Astrocyte of the cerebellum (primary cell): ENCODE measurements at places on chromosomes 7 and 10.

DNA sequence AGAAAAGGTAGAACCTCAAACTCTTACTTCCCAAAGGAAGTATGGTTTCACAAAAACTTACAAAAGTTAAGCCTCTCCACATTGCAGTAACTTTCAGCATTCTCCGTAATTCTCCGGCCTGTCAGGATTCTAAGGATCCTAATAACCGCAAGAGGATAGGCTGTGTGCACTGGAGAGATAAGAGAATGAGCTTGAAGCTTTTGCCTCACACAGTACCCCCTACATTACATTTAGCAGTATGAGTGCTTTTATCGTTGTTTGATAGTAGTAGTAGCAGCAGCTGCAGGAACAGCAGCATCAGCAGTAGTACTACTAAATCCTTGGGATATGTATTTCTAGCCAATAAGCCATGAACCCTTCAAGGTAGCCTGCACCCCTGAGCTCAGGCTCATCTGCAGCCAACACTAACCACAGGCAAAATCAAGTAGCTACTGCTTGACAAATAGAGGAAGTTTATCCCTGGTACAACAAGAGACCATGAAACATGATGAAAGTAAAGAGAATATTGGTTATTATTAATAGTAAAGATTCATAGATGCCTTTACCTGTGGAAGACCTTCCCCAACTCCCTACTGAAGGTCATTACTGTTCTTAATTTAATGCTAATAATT, 222.6 kb upstream of the CNTNAP2 start:
- no peak for DNase-seq

DNA sequence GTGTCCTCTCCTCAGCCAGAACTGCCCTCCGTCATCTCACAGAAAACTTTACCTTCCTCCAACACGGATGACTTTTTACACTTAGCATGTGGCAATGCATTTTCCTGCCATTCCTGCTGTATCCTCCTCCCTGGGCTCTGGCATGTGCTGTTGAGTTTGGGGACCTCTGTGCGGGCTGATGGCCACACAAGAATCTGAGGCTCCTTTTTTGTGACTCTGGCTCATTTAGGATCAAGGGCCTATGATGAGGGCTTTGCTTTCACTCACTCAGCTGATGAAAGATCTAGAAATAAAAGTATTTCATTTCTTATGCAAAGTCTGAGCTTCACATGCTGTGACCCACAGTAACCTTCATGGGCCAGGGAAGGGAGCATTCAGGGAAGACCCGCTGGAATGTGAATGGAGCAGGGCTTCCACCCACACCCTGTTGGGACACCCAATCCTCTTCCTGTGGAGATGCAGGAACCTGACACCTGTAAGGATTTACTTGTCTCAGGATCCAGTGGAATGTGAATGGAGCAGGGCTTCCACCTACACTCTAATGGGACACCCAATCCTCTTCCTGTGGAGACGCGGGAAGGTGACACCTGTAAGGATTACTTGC, 500.3 kb upstream of the MKI67 start:
- DNase-seq: no peak

DNA sequence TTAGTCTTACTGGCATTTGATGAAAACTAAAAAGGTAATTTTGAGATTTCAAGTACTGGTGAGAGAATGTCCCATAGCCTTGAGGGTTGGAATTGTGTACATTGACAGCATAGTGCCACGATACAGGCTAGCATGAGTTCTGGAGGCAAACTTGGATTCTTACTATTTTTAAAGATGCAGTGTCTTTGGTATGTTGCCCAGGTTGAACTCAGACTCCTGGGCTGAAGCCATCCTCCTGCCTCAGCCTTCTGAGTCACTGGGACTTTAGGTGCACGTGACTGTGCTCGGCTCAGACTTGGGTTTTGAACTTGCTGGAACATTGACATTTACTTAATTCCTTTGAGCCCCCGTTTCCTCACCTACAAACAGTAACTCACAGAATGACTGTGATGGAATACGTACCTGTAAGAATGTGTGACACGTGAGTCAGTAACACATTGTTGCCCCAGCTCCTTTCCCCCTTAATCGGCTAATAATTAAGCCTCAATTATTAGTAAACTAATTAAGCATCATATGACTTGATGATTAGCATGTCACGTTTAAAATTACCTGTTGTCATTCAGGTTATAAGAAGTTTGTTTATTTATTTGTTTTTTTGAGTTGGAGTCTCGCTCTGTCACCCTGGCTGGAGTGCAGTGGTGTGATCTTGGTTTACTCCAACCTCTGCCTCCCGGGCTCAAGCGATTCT, 10.6 kb downstream of the DNAJB6 start:
- peak; percentile 77 for DNase-seq

DNA sequence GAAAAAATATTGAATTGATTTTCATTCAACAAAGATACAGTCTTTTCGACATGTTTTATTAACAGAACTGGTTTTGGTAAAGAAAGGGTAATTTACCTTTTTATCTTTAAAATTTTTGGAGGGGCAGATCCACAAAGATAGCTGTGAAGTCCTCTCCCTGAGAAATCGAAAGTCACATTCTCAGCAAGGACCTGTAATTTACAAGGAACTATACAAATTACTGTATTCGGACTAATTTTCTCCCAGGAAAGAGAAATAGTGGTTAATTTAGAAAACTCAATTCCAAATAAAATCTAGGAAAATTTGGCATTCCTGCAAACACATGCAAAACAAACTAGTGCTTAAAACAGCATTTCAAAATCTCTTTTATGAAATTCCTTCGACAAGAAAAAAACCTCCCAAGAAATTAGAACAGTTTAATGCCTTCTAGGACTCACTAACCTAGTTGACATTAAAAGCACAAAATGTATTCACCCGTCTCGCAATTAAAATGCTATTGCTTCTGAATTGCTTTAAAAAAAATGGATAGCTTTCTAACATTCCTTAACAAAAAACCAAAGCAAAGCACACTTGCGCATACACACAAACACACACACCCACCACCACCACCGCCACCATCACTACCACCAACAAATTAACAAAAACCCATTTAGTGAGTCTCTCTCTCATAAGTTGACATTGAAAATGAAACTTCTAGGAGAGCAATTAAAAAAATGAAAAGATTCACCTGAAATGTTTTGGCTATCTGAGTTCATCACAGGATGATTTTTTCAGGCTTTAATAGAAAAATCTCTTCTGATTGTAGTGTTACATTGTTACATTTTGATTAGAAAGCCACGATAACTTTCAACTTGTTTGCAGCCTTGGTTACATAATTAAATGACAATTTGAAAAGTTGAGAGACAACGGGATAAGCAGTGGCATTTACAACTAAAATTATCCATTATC, 4.0 kb upstream of the NKX2-3 start:
- DNase-seq: no peak

DNA sequence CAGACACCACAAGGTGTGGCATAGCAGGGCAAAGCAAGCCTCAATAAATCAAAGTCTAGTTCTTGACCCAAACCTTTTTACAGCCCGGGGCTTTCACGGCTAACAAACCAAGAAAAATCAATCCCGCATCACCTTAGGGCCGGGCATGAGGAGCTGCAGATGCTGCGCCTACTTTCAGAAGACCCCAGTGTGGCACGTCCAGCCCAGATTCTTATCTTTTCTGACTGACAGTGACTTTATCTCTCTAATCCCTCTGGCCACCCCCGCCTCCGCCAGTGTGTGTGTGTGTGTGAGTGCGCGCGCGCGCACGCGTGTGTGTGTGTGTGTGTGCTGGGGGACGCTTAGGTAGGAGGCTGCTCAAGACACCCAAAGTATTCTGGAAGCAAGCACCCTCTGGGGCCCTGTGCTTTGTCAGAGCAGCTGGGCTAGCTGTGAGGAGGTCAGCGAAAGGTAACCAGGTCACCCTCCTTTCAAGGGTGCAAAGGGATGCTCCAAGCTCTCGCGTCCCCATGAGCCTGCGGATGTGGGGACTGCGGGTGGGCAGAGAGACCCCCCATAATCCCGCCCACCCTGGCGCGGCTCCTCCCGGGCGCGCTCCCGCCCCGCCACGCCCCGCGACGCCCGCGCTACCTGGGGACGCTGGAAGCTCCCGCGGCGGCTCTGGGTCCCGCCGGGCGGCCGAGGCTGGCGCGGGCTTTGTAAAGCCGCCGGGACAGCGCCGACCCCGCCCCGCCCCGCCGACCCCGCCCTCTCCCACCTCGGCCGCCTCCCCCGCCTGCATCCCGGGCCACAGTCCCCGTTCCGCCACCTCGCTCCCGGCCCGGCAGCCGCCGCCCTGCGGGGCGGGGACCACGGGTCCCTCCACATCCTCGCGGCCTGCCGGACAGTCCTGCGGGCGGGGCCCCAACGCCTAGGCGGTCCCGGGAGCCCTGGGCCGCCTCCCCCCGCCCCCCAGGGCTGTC, 57.1 kb upstream of the RHOBTB1 start:
- no peak for DNase-seq

DNA sequence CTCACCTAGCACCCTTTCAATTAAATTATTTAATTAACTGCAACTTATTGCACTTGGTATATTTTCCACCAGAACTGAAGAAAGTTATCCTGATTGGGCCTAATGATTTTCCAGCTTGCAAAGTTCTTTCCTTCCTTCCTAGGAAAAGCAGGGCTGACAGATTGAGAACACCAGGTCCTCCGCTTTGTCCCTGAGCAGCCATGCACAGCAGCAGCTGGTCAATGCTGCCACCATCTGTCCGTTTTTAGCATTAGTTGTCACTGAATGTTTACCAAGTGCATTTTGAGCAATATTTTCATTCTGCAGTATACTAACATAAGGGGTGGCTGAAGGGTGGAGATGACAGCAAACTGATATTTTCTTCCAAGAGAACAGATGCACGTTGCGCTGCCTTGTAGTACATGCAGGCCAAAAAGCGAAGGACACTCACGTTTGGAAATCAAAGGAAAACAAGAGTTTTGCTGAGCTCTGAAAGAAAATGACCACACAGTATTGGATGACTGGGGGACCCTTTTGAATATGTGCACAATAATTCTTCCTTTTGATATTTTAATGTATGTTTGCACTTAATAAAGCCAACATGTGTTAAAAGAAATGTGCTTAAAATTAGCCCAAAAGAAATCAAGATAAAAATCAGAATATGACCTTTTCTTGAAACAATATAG, 248.8 kb upstream of the PTN start:
- peak; percentile 65 for DNase-seq

DNA sequence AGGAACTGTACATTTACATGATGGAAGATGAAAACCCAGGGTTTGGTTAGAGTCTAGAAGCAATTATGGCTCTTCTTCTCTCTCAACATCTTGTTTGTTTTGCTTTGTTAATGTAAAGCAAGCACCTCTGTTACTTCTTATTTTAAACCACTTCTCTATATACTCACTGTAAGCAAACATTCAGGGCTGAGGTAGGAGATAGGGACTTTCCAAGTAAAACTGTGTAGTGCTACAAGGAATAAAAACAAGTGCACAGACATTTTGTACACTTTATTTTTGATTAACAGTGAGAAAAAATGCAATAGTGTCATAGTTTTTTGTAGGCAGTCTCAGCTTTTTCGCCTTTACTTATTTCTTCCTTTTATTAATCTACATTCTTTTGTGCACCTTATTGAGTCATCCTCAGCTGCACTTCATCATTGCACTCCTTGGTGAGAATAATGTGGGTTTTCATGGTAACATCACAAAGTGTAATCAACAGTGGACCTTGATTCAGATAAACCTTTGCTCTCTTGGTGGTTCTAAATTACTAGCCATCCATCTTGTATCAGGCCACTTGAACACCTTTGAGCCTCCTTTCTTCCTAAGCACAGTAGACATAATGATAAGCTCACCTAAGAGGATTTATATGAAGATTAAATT, 52.9 kb downstream of the ELMO1 start:
- no peak for DNase-seq

DNA sequence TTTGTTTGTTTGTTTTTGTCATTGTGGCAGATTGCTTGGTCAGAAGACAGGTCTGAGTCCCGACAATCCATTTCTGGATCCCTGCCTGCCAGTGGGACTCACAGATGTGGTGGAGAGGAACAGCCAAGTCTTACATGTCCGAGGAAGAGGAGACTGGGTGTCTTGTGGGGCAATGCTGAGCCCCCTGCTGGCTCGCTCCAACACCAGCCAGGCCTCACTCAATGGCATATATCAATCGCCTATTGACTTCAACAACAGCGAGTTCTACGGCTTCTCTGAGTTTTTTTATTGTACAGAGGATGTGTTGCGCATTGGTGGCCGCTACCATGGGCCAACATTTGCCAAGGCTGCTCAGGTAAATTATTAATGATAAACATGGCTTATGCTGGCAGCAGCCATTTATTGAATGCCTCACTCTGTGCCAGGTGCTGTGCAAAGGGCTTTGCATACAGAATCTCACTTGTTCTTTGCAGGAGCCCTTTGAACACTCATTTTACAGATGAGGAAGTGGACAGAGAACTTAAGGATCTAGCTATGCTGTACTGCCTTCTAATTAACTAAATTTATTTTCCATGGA, 33.3 kb downstream of the COX15 start:
- DNase-seq: no peak

- DNase-seq: peak; percentile 60
Observed at GRCh38 chr7:36653008-36653662, 71.2 kb downstream of the AOAH start.

- peak; percentile 53 for DNase-seq
Observed at GRCh38 chr10:48606530-48607355, 1.9 kb upstream of the ARHGAP22 start.

- DNase-seq: no peak
Observed at GRCh38 chr10:6270951-6271350, 68.2 kb downstream of the PFKFB3 start.

DNA sequence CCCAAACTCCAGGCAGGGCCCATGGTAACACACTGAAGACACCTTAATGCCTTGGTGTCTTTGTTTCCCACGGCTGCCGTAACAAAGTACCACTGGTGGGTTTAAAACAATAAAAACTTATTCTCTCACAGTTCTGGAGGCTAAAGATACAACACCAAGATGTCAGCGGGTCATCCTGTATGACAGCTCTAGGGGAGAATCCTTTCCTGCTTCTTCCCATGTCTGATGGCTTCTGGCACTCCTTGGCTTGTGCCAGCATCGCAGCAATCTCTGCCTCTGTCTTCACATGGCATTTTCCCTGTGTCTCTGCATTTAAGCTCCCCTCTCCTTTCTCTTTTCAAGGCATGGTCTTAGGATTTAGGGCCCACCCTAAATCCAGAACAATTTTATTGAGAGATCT, 33.1 kb downstream of the PRSS2 start:
- DNase-seq: no peak

DNA sequence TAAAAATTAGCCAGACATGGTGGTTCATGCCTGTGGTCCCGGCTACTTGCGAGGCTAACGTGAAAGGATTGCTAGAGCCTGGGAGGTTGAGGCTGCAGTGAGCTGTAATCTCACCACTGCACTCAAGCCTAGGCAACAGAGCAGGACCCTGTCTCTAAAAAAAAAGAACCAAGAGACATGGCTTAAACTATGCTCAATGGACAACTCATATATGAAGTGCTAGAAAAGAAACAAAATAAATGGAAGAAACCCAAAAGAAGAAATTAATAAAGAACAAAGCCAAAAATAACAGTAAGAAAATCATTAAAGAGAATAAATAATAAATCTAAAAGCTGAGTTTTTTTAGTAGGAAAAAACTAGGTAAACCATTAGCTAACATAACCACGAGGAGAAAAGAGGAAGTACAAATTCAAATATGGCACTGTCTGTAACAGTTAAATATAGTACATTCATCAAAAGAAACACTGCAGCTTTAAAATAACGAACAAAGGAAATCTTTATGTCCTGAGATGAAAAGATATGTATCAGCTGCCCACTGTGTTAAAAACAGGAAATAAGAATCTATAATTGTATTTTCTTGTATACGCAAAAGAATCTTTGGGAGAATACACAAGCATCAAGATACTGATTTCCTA, 48.7 kb downstream of the UPF2 start:
- no peak for DNase-seq
